ENCODE measurements at places on chromosomes 13 and 19. TPM values are rescaled to one million over a fixed set of nuclear protein-coding genes. Genes with fewer than 3 reads are reported as not detected.

Gene CCDC70
- total RNA-seq: not detected

Gene TMEM255B
- total RNA-seq: 0.65 TPM

Gene KASH5
- total RNA-seq: not detected

Gene ZNF763
- not detected for total RNA-seq

Gene YJEFN3
- 4.8 TPM for total RNA-seq

Gene IGSF23
- 0.31 TPM for total RNA-seq

Gene KLK11
- not detected for total RNA-seq

Gene SPACA4
- total RNA-seq: not detected
